ENCODE measurements at places on chromosomes 5 and 9.

DNA sequence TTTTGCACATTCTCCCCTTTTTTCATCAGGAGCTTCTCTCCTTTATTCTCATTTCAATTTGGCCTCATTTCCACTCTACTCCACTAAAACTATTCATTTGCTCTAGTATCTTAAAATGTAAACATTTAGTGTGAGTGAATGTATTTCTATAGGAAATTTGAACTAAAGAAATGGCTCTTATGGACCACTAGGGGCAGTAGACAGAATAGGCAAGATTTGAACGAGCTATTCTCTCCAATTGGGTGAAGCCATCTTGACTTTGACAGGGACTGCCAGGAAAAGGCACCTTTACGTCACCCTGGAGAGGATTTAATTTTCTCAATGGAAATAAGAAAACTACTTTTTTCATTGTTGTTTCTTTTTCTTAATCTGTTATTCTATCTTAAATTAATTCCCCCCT is 666.3 kb downstream of the DNAH5 start:
- DNase-seq = no peak

- no peak for DNase-seq
Observed at GRCh38 chr5:81850501-81851357, 99.8 kb upstream of the SSBP2 start.

DNA sequence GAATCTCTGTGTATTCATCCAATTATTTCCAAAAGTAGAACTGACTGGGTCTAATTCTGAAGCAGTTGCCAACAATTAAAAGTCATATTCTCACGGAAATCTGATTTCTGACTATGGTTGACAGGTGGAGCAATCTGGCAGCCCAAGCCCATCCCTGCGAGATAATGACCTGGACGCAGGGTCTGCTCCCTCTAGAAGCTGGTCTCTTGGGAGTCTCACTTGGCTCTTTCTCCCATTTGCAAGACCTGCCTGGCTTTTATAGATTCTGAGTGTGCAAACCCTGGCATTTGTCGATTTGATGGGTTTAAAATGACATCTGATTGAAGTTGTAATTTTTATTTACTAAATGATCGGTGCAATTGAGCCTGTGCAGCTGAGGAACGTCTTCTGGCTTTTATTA is 49.4 kb upstream of the NEURL1B start:
- no peak for DNase-seq

DNA sequence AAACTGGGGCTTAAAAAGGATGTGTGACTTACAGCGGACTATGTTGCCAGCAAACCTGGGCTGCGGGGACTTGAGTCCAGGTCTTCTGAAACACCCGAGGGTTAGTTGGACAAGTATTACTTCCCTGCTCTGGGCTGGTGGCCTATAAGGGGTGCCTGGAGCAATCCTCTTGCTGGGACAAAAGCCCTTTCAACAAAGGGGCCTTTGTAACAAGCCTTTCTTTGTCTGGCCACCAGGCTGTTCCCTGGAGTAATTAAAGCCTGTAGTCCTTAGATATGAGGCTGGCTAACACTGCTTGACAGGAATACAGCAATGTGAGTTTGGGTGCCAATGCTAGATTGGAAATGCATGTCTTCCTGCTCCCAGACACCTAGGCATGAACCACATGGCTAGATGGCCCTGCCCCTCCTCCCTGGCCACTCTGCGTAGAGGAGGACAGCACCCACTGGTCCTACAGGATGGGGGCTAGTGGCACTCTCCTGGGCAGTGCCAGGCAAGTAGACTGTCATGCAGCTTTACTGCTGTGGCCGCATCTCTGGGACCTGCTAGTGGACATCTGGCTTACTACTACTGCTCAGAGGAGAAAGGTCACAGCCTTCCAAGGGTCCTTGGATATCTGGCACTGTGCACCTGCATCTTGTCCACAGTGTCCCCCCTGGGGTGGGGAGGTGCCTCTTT is 343.1 kb downstream of the ZSWIM6 start:
- no peak for DNase-seq

DNA sequence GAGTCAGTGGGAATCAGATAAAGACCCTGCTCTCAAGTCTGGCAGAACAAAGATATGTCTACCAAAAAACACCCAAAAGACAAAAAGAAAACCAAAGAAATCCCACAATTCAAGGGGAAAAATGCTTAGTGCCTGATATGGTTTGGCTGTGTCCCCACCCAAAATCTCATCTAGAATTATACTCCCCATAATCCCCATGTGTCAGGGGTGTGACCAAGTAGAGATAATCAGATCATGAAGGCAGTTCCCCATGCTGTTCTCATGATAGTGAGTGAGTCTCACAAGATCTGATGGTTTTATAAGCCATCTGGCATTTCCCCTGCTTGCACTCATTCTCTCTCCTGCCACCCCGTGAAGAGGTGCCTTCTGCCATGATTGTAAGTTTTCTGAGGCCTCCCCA is 13.4 kb downstream of the FBXO10 start:
- no peak for DNase-seq

DNA sequence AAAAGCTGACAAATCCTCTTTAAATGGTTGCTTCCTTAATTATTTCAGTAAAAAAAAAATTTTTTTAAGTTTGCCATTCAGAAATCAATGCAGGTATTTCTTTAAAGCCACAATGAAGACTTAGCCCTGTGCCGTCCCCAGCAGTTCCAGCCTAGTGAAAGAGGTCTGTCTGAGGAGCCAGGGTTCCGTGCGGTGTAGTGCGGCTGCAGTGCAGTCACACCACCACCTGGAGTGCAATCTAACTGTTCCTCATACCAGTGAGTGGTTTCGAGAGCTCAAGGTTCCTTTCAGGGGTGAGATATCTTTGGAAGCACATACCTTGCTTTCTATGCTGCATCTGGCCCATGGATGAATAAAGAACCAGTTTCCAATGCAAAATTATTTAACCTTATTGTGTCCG is 87.5 kb downstream of the FANCC start:
- no peak for DNase-seq

GRCh38 chr5:170481849-170482248 is 22.0 kb upstream of the KCNIP1 start:
- no peak for DNase-seq

DNA sequence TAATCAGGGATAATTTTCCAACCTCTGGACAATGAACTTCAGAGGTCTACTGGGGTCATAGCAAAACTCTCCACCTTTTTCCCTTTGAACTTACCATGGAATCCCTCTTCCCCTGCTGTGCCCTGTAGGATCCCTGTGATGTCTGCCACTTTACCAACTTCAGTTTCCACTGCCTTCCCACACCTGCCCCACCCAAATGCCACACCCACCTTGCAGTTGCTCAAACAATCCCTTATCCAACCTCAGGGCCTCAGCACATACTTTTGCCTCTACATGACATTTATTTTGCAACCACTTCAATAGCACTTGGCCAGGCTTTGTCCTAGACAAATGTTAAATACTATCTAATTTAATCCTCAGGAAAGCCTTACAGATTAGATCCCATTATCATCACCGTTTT is 463.7 kb upstream of the WWC1 start:
- no peak for DNase-seq

- DNase-seq = no peak
Observed at GRCh38 chr9:121743441-121744001, 92.1 kb downstream of the DAB2IP start.

GRCh38 chr5:140737486-140737885 is 37.2 kb downstream of the ZMAT2 start:
- no peak for DNase-seq

- DNase-seq = no peak
Observed at GRCh38 chr5:110386782-110387181, 339.7 kb downstream of the TMEM232 start.

DNA sequence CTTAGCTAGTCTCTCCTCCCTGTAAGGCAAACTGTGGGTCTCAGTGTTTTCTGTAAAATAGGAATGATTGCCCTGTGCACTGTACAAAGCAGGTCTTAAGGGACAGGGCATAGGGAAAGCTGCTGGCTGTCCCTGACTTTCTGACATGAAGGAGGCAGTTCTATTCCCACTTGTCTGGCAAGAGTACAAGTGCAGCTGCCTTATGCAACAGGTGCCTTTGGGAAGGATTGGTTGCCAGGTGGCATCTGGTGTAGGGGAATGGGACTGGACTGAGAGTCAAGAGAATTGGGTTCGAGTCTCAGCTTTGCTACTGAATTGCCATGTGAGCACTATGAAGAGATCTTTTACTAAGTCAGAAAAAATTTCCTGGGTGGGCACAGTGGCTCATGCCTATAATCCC is 10.0 kb downstream of the BSPRY start:
- DNase-seq = no peak

- DNase-seq = no peak
Observed at GRCh38 chr5:17470064-17470463, 28.0 kb upstream of the TAF11L2 start.

- DNase-seq = no peak
Observed at GRCh38 chr9:5629312-5630080, 589 bp downstream of the RIC1 start.

DNA sequence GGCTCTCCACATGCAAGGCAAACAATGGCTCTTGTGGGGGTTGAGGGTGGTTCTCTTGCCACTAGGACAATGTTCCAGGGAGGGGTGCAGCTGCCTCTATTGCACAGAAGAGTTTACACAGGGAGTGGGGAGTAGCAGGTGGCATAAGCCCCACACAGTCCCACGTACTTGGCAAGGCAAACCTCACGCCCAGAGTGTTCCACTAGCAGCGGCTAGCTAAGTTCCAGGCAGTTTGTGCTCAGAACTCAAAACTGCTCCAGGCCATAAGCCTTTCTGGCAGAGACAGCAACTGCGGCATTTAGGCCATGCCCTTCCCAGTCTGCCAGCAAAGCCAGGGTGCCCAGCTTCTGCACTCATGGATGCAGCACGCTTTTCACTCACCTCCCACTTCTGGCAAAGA is 29.0 kb upstream of the BTNL3 start:
- DNase-seq = no peak

- DNase-seq = no peak
Observed at GRCh38 chr9:744790-745484, 96.6 kb upstream of the DMRT1 start.

DNA sequence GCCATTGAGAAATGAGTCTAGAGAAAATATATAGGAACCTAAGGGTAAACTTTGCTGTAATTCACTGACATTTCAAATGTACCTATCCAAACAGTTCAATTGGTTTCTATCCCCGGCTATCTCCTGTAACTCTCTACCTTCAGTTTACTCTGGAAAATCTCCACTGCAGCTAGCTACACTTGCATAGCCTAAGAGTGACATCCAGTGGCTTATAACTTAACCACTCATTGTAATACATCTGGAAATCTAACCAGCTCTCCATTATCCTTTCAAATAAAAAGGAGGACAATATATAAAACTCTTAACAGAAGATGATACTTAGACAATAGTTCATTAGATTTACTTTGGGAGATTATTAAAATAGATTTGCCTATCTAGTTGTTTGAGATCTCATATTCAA is 35.3 kb upstream of the SPDL1 start:
- no peak for DNase-seq

- DNase-seq = no peak
Observed at GRCh38 chr9:19149230-19149629, 21.9 kb upstream of the PLIN2 start.

- no peak for DNase-seq
Observed at GRCh38 chr9:108800632-108801099, 55.1 kb downstream of the ACTL7B start.

- DNase-seq = no peak
Observed at GRCh38 chr9:137499858-137500661, 40.9 kb upstream of the NSMF start.

GRCh38 chr9:116644091-116644688 is 42.9 kb upstream of the TRIM32 start:
- no peak for DNase-seq

DNA sequence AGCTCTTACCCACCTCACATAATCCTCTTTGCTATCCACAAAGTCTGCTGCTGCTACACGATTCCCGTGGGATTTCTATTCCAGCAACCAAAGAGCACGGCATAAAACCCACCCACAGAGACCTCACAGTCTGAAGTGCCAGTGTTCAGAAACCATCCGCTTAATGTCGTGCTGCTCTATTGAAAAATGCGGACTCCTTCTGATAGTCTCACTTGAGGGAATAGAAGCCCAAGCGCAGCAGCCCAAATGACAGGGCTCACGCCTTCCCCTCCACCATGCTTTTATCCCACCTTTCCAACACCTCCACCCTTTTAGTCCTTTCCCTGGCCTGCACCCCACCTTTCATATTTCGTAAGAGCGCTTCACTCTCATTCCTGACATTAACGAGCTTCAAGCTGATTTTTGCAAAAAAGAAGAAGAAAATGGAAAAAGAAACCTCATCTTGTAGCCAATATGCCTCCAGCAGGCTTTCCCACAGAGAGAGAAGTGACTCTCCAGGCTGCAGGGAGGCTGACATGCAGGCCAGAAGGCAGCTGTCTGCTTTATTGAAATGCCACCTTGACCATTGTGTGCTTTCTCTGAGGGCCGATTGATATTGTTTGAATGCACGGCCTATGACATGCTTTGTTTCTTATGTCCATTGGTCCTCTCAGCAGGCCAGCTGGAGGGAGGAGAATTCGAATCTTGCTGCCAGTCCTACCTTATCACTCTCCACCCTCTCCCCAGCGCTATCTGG is 70.6 kb upstream of the PCSK1 start:
- DNase-seq = no peak

DNA sequence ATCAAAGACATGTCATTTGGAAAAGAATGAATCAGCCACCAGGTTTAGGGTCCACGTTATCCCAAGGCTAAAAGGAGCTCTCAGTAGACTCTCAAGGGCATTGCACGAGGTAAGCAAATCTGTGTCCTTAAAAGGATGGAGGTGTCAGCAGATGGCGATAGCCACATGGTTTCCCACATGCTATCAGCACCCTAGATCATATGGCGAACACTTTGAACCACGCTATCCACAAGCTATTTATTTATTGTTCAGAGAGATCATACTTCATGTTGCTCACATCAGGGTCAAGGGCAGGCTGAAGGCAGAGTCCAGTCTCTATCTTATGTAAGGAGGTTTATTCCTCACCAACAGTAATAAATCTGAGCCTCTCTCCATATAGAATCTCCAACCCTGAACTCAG is 43.7 kb downstream of the CDH6 start:
- DNase-seq = no peak

DNA sequence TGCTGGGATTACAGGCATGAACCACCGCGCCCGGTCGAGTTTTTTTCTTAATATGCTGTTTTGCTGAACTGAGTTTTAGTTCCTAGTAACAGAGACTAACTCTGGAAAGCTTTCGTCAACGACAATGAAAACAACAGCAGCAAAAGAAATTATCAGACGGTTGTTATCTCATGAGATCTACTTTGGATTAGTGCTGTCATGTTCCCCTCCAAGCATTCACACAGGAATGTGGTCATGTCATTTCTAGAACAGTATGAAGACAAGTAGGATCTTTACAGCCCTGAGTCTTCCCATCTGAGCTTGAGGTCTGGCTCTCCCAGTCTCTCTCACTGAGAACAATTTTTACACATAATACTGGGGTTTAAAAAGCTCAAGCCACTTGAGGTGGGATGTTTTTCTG is 4.0 kb upstream of the ANKRD33B start:
- DNase-seq = no peak

- no peak for DNase-seq
Observed at GRCh38 chr9:114003351-114003750, 74.7 kb downstream of the AMBP start.

GRCh38 chr5:21774801-21775200 is 1078.3 kb downstream of the CDH12 start:
- no peak for DNase-seq

All from GM19239 (cell line).